ENCODE measurements at places on chromosomes 6 and 20. TPM values are rescaled to one million over a fixed set of nuclear protein-coding genes. Genes with fewer than 3 reads are reported as not detected.

Gene TRDN
- total RNA-seq: 0.18 TPM

DNA sequence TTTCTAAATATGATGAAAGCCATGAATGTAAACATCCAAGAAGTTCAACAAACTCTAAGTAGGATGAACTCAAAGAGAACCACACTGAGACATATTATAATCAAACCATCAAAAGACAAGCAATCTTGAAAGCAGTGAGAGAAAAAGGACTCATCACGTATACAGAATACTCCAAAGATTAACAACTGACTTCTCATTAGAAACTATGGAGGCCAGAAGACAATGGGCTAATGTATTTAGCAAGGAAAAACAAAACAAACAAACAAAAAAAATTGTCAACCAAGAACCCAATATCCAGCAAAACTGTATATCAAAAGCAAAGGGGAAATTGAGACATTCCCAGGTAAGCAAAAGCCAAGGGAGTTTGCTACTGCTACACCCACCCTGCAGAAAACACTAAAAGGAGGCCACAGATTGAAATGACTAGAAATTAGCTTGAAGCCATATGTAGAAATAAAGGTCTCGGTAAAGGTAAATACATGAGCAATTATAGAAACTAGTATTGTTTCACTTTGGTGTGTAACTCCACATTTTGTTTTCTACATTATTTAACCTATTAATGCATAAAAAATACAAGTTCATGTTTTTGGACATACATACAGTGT is 301.1 kb upstream of the QKI start:
- H3K4me3 ChIP-seq: no peak overlapping the region
- no peak overlapping the region for H3K27ac ChIP-seq
- no peak for DNase-seq
- no peaks in the 10 kb centered on the region for H3K27me3 ChIP-seq
- H3K36me3 ChIP-seq: no peaks in the 10 kb centered on the region

- no peaks in the 10 kb centered on the region for H3K27me3 ChIP-seq
- H3K4me1 ChIP-seq: peaks cover 20% of the 10 kb centered on the region
- H3K36me3 ChIP-seq: no peaks in the 10 kb centered on the region
- no peak overlapping the region for H3K27ac ChIP-seq
- no peak overlapping the region for H3K4me3 ChIP-seq
Observed at GRCh38 chr20:25117990-25118389, 36.0 kb upstream of the VSX1 start.

GRCh38 chr6:42493914-42494539 is 42.3 kb upstream of the TRERF1 start:
- no peak overlapping the region for H3K27ac ChIP-seq
- no peak overlapping the region for H3K4me3 ChIP-seq
- H3K27me3 ChIP-seq: no peaks in the 10 kb centered on the region
- H3K36me3 ChIP-seq: no peaks in the 10 kb centered on the region
- no peak for DNase-seq

- DNase-seq: no peak
- H3K4me1 ChIP-seq: peaks cover 11% of the 10 kb centered on the region
- H3K27me3 ChIP-seq: no peaks in the 10 kb centered on the region
- no peak overlapping the region for H3K4me3 ChIP-seq
- no peak overlapping the region for H3K27ac ChIP-seq
Observed at GRCh38 chr6:34543421-34543820, 12.7 kb downstream of the SPDEF start.

- DNase-seq: no peak
- H3K27me3 ChIP-seq: no peaks in the 10 kb centered on the region
- H3K4me3 ChIP-seq: no peak overlapping the region
Observed at GRCh38 chr6:46473881-46474280, 17.4 kb downstream of the RCAN2 start.

DNA sequence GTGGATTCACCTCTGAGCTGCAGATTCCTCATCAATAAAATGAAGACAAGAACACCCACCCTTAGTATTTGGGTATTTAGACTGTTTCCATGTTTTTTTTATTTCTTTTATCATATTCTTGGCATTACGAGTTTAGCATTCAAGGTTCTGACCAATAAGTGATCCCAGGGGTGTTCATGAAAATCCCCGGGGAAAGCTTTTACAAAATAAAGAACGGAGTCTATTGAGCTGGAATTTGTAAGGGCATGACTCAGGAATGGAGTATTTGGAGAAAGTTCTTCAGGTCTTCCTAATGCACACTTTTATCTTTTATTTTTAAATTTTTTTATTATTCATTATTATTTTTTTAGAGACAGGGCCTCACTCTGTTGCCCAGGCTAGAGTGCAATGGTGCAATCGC is 19.4 kb upstream of the TOX2 start:
- H3K4me1 ChIP-seq: no peaks in the 10 kb centered on the region
- DNase-seq: no peak
- H3K27ac ChIP-seq: no peak overlapping the region
- H3K27me3 ChIP-seq: peaks cover 18% of the 10 kb centered on the region
- no peaks in the 10 kb centered on the region for H3K36me3 ChIP-seq
- no peak overlapping the region for H3K4me3 ChIP-seq

DNA sequence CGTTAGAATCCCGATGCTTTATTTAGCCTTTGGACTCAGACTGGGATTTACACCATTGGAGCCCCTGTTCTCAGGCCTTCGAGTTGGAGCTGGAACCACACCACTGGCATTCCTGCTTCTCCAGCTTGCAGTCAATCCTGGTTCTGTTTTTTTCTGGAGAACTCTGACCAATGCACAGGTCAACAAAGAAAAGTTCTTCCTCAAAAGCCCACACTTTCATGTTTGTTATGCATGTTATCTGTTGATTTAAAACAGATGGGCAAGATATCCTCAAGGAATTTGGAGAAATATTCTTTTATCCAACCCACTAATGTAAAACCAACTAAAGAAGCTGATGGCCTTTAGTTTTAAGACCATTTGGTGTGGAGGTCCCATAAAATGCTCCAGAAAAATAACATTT is 205.7 kb downstream of the ANKRD60 start:
- H3K27ac ChIP-seq: no peak overlapping the region
- H3K36me3 ChIP-seq: no peaks in the 10 kb centered on the region

DNA sequence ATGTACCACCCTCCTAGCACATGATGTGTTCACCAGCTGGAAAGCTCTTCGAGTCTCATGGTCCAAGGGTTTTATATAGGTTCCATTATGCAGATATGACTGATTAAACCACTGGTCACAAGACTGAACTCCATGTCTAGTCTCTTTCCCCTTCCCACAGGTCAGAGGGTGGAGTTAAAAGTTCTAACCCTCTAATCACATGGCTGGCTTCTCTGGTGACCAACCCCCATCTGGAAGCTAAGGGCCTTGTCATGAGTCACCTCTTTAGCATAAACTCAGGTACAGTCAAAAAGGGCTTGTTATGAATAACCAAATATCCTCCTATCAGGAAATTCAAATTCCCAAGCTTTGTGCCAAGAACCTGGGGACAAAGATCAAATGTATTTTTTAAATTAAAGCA is 52.0 kb upstream of the KLHL31 start:
- peaks cover 15% of the 10 kb centered on the region for H3K4me1 ChIP-seq
- H3K27me3 ChIP-seq: no peaks in the 10 kb centered on the region
- no peak overlapping the region for H3K4me3 ChIP-seq
- no peak overlapping the region for H3K27ac ChIP-seq
- no peaks in the 10 kb centered on the region for H3K36me3 ChIP-seq
